ENCODE measurements at places on chromosomes 2 and 18.
A peak's percentile ranks its signal among the peaks of the same experiment; 100 is the strongest.

DNA sequence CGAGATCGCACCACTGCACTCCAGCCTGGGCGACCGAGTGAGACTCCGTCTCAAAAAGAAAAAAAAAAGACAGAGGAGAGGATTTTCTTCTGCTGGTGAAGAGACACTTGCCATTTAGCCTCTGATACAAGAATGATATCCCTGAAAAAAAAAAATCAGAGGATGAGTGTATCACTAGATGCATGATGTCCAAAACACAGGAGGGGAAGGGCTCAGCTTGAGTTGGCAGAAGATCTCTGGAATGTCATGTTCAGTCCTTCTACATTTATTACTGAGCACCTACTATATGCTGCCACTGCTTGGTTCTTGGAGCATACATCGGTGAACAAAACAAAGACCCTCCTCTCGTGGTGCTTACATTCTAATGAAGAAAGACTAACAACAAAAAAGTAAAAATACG lies 10.9 kb upstream of the PKDCC start:
- no peak for DNase-seq

DNA sequence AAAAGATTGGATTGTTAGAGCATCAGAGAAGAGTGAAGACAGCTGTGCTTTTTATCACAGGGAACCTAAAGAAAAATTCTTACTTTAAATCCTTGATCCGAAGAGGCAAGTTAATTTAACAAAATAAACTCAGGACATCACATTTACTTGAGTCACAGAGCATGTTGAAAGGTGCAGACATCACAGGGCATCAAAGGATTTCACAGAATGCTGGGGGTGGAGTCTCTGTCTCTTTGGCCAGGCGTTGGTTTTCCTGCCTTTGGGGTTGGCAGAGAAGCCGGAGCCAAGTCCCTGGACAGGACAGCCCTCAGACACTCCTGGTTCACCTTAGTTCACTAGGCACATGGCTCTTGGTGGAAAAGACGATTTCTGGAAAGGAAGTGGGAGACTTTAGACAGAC lies 56.3 kb downstream of the SH3RF3 start:
- no peak for DNase-seq

- DNase-seq: no peak
Measured at GRCh38 chr2:3180082-3180908, 197.3 kb downstream of the EIPR1 start.

- DNase-seq: peak; percentile 24
Measured at GRCh38 chr2:20612925-20613916, 37.7 kb downstream of the HS1BP3 start.

- no peak for DNase-seq
Measured at GRCh38 chr2:165192729-165193128, 11.1 kb downstream of the SCN3A start.
